ENCODE measurements at places on chromosomes 13 and 19. TPM values are rescaled to one million over a fixed set of nuclear protein-coding genes. Genes with fewer than 3 reads are reported as not detected.

The GAS6 gene
- total RNA-seq, result 302 TPM

The CHAMP1 gene
- total RNA-seq, result 19.2 TPM

The ZNF285 gene
- total RNA-seq, result 7.7 TPM

The DHDH gene
- total RNA-seq, result 1.1 TPM

The IGFL1 gene
- not detected for total RNA-seq

The PSG3 gene
- total RNA-seq, result not detected

The SOX21 gene
- not detected for total RNA-seq

DNA sequence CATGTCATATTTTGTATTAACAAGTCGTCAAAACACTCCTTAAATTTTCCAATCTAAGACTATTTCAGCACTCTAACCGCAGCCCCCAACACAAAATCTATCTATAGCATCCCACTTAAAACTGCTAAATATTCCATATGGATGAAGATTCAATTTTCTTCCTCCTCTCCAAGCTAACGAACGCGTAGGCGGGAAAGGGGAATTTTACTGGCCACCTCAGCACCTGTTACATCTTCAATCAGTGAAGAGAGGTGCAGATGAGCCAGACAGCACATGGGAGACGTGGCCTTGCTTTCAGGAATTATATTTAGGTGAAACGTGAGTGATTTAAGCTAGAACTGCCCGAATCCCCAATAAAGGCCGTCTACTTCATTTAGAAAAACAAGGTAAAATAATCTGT, 1.1 kb downstream of the RBM26 start:
- no peak for DNase-seq

DNA sequence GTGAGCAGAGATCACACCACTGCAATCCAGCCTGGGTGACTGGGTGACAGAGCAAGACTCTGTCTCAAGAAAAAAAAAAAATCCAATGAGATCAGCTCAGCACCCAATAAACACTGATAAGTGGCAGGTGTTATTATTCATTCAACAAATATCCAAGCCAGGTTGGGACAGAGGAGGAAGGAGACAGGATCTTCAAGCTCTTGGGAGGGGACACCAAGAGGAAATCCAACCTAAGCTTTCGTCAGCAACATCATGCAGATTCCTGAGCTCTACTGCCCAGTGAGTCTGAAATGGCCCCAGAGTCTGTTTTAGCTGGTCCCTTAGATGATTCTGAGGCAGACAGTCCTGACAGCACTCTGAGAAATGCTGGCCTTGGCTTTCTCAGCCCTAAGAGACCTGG, 7.7 kb downstream of the RFX1 start:
- no peak for DNase-seq

DNA sequence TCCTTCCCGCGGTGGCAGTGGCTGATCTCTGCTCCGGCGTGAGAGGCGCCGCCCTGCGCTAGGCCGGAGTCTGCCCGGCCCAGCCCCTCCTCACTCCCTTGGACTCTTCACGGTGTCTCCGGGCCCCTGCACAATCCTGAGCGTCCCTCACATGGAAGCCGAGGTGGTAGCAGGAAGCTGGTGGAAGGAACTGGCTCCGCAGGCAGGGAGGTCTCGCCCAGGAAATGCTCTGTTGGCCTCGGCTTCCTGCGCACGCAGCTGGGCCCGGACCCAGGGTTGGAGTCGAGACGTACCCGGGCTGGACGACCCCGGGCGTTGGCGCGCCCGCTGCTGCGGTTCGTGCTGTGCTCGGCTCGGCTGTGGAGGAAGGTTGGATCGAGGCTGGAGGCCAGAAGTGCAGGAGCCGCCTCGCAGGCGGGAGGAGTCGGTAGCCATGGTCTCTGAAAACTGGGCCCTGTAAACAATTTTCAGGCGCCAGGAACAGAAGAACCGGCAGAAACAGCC, 46.3 kb downstream of the ZNF724 start:
- no peak for DNase-seq

GRCh38 chr13:97858161-97858560, 95.3 kb upstream of the IPO5 start:
- DNase-seq, result no peak

- DNase-seq, result no peak
These were observed 3.1 kb upstream of the PTPRH start for GRCh38 chr19:55212447-55212846.

DNA sequence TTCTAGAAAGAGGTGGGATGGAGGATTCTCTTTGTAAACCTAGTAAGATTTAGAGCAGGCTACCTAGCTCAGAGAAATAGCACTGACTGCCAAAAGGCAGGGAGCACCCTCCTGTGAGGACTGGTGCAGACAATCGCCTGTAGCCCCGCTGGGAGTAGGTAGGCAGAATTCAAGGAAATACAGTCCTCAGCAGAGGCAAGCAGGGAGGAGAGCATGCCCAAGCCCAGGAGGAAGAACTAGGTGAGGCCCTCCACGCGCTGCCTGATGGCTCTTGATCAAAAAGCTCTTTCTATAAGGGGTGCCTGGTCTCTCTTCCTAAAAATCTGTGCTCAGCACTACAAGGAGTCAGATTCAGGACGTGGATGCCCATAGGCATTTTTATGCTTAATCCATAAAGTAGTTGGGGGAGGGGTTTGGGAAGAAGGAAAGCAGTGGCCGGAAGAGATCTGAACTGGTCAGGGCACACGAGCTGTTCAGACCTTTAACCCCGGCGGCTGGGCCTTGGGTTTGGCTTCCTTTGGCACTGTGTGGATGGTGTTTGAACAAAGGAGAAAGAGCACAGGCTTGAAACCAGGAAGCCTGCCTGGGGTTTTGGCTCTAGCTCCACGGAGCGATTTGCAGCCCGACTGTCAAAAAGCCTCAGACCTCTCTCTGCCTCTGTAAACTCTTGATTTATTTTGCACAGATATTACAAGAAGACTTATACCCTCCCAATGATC, 320.6 kb downstream of the FOXO1 start:
- no peak for DNase-seq

DNA sequence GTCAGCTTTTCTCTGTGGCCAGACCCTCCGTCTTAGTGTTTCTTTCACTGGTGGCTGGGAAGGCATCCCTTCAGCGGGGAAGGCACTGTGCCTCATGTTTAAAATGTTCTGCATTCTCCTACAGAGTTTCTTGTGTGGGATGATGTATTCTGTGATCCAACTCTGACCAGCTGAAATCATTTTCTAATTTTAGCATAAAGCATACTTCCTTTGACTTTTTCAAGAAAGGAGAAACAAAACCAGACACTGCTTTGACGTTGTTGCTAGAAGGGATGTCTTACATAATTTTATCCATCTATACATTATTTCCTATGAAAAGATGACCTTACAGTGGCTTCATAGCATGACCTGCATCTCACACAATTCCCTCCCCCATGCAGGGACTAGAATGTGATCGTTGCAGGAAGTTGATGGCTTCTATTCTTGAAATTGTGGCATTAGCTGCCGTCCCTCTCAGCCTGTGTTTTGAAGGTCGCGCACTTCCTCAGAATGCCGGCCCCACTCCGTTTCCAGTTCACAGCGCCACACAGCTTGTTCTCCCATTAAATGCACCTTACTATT, 38.6 kb upstream of the TEX29 start:
- no peak for DNase-seq

DNA sequence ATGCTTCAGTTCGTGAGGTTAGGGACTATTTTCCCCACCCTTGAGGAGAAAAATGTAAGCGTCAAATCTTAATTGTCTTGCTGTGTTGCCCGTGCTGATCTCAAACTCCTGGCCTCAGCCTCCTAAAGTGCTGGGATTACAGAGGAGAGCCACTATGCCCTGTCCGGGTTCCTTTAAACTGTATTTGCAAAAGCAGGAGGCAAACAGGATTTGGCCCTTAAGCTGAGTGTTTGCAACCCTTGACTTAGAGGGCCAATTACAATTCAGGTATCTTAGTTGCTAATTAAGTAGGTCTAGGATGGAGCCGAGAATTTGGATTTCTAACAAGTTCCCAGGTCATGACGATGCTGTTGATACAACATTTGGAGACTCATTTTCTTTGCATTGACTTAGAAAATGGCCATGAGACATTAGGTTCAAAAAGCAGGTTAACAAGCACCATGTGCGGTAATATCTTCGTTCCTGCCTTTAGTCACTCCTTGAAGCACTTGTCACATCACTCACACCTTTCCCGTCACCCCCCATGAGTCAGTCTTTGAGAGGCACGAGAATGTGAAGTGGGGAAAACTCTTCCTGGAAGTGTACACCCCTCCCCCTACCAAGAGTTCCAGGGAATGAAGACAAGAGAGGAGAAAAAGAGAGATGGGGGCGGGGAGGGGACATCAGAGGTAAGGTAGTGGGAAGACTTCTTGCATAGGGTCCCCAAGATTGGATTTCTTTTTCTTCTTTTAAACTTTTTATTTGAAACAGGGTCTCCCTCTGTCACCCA, 2.6 kb downstream of the NAPSA start:
- DNase-seq, result no peak

GRCh38 chr13:99261059-99261458, 2.9 kb upstream of the GPR18 start:
- no peak for DNase-seq

GRCh38 chr13:37598597-37598996, at the start of gene POSTN:
POSTN (minus strand) TSS chr13:37598768; CDS start chr13:37598726, 42 bp downstream.
- DNase-seq, result no peak

- no peak for DNase-seq
These were observed 1.5 kb downstream of the MFSD12 start for GRCh38 chr19:3555653-3556422.

DNA sequence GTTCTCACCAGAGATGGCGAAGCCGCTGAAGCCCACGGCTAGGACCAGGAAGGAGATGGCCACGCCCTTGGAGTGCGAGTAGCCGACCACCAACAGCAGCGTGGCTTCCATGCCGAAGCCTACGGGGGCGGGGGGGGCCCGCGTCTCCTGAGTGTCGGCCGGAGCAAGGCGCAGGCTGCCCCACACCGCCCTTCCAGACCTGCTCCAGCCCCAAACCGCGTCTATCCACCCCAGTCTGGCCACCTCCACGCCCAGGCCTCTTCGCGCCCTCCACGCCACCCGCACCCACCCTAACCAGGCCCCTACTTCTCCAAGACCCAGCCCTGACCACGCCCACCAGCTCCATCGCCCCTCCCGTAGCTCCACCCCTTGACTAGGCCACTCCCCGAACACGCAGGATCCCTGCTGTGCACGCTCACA, 6.2 kb downstream of the GFY start:
- DNase-seq, result no peak

DNA sequence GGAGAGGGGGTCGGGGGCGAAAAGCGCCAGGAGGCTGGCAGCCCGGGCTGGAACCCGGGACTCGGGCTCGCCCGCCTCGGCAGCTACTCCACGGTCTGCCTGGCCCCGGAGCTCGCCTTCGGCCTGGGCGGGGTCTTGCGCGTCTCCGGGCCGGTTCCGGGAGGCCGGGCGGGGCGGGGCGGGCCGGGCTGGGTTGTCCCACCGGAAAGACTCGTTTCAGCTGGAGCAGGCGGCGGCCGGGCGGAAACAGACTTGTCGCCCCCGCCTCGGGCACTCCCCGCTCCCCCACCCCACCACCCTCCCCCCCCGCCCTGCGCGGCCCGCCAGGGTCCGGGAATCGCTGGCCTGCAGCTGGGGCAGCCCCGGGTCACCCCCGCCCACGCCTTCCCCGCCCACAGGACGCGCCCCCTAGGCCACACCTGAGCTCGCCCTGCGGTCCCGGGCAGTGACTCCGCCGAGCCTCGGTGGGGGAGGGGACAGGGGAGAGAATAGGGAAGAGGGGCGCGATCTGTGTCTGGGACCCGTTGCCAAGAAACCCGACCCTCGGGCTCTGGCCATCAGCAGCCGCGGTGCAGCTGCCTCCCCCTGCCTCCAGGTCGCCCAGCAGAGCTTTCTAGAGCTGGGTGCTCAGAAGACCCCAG, 109.4 kb downstream of the KCTD15 start:
- peak; percentile 76 for DNase-seq

DNA sequence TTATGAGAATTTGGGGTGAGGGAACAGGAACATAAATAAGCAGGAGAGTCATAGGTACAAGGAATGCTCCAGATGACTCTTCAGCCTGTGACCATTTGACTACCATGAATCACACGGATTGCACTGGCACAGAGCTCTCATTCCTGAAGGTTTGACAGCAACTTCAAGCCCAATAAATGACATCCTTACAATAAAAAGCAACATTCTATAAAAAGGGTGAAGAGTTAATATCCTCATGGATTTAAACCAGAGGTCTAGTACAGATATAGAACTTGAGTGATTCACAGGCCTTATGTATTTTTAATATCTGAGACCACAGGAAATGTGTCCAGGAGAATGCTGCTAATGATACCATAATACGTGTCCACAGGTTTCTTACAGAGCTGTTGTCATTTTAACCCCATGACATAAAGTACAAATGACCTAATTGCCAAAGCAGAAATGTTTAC, 158.1 kb downstream of the IRS2 start:
- DNase-seq, result no peak

- DNase-seq, result no peak
These were observed 94.7 kb downstream of the RNASEH2B start for GRCh38 chr13:51004111-51004865.

GRCh38 chr13:105276571-105276970, 1258.9 kb downstream of the EFNB2 start:
- DNase-seq, result no peak

- no peak for DNase-seq
These were observed 37.2 kb upstream of the LRCH1 start for GRCh38 chr13:46515803-46516202.

GRCh38 chr13:100178309-100178708, 89.4 kb downstream of the PCCA start:
- no peak for DNase-seq

All from sciatic nerve (tissue), 2 donors.